Dermis microvascular lymphatic vessel endothelial cell (primary cell): ENCODE measurements at places on chromosomes 12 and 14. TPM values are rescaled to one million over a fixed set of nuclear protein-coding genes. Genes with fewer than 3 reads are reported as not detected.

Gene GLT1D1
- not detected in 2 replicates for total RNA-seq

Gene SLC5A8
- under 0.01 and 0.13 TPM in 2 replicates for total RNA-seq

Gene PRH2
- not detected in 2 replicates for total RNA-seq

Gene TMEM121
- 6.4 and 9.5 TPM in 2 replicates for total RNA-seq

Gene NOC4L
- total RNA-seq, result 10.5 and 12.3 TPM in 2 replicates

Gene PRB2
- not detected in 2 replicates for total RNA-seq

Gene VWF
- total RNA-seq, result 467 and 1,551 TPM in 2 replicates

Gene MLXIP
- 18.4 and 31.1 TPM in 2 replicates for total RNA-seq

Gene GPR137C
- total RNA-seq, result 0.77 and 1.3 TPM in 2 replicates

Gene CD163
- under 0.01 TPM in 1 of 2 replicates, not detected in the other for total RNA-seq

Gene SYNDIG1L
- total RNA-seq, result not detected in 2 replicates

Gene KRT73
- total RNA-seq, result not detected in 2 replicates
